Nephron progenitor cell (in vitro differentiated cells): ENCODE measurements at places on chromosomes 11 and 22.

DNA sequence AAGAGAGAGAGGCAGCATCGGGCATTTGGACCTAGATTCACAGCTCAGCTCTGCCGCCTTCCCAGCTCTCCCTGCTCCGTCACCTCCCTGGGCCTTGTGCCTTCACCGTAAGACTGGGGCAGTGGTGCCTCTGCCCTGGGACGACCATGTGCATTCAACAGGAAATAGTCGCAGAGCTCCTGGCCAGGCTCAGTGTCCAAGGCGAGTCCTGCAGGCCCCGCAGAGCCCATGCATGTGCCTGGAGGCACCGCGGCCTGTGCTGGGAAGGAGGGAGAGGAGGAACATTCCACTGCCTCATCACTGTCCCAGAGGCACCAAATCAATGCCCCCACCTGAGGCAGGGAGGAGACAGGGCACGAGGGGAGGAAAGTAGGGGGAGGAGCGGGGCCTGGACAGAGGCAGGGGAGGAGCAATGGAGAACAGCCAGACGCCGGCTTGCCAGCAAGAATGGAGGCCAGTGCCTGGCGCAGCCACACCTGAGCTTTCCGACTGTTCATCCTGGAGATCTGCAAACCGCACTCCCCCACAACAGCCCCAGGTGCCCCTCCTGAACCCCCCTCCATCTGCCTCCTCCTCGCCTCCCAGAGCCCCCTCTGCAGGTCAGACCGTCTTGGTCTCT, 74.4 kb upstream of the PRR5 start:
- DNase-seq = no peak

- no peak for DNase-seq
These were observed 2.0 kb downstream of the MB start for GRCh38 chr22:35615156-35615555.

- no peak for DNase-seq
These were observed 2.2 kb upstream of the SLC16A8 start for GRCh38 chr22:38086001-38086845.

DNA sequence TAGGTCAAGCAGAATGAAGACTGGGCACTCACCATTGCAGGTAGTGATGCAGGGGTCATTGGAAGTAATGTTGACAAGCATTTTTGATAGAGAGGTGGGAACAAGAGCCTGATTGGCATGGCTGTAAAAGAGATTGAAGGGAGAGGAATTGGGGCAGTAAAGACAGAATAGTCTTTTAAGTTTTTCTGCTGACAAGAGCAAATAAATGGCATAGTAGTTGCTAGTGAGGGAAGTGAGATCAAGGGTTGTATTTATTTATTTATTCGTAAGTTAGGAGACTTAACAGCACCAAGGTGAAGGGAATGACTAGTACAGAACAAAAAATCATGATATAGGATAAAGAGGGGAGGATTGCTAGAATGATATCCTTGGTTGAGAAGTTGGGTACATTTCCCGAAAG, 11.0 kb downstream of the SYT9 start:
- DNase-seq = no peak

DNA sequence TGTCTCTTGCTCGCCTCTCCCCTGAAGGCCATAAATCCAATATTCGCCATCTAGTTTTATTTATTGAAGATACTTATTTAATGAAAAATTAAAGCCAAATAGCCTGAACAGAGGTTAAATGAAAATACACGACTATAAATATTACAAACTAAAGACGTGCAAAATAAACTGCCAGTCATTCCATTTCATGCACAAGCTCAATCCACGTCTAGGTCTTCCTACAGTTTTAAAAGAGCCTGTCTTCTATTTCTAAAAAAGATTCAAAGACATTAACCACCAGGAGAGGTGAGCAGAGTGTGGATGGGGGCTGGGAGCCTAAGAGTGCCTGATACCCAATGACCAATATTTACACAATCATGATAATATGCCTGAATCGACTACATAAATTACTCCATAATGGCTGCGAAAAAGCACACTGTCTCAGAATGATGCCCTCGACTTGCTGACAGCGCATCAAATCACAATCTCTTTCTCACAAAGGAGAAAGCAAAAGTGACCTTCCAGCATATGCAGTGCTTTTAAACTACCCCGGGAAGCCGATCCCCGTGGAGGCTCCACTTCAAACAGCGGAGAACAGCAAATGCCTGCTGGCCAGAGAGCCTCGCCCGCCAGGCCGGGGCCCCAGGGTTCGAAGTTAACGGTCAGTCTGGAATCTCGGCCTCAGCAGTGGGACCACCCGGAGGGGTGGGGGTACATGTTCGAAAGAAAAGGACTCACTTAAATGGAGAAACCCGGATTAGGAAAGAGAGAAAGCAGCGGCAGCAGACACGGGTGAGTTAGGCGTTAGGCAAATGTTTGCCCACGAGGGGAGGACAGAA, 1.7 kb downstream of the FCHSD2 start:
- peak; percentile 49 for DNase-seq

GRCh38 chr22:50545522-50546325, at the start of gene KLHDC7B:
Gene KLHDC7B, plus strand, starts transcription at chr22:50545899. Its CDS starts 345 bp downstream, at chr22:50546244.
- no peak for DNase-seq

DNA sequence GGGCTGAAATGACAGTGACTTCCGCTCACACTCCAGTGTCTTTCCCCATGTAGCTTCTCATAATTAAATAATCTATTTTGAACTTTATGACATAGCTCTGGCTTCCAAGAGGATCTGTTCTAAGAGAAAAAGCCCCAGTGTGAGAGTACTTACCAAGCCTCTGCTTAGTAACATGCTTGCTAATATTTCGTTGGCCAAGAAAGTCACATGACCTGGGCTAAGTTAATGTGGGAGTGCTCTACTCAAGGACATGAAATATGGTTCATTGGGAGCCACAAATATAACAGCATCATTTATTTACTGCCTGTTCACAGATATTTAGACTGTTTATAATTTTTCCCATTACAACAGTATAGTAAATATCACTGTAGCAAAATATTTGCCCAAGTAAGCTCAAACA, 42.5 kb downstream of the CCDC73 start:
- DNase-seq = no peak

- DNase-seq = no peak
These were observed 687.2 kb downstream of the TBC1D22A start for GRCh38 chr22:47449508-47450270.

DNA sequence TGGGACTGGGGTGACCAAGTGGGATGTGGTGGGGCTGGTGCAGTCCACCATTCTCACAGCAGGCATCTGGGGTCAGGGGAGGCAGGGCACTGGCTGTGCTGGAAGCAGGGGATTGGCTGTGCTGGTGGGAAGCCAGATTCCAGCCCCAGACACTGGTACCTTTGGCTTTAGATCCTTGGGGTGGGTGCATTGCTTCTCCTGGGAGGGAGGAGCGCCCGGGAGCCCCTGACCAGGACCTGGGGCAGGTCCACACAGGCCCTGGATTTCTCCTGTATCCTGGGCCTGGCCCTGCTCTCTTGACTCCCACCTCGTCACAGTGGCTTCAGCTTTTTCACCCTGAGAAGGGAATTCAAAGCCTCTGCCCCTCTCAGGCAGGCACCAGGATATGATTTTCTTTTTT, 38.5 kb downstream of the ST3GAL4 start:
- no peak for DNase-seq

DNA sequence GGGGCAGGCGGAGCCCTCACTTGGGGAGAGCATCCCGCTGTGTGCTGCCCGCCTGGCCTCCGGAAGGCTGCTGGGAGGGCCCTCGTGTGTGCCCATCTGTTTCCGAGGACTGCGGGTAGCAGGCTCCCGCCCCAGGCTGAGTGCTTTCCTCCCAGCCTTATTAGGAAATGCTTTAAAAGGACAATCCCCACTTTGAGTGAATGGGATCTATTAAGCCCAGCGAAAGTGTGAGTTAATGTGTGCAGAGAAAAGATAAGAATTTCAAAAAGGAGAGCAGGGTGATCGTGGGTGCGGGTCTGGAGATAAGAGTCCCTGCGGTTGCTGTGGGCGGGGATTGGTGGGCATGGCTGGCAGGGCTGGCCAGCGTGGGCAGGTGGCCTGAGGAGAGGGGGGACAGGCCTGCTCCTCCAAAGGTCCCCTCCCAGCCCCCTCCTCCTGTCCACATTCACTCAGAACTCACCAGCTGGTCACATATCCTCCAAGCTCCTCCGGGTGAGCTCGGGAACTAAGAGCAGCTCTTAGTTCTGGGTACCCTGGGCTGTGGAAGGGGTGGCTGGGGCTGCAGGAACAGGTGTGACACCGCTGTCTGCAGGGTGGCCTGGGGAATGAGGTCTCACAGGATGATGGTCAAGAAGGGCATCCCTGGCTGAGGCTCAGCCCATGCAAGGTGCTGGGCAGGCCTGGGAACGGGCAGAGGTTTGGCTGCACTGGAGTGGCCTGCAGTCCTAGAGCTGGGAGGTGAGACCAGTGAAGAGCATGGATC, 1260.3 kb downstream of the BRD1 start:
- no peak for DNase-seq

DNA sequence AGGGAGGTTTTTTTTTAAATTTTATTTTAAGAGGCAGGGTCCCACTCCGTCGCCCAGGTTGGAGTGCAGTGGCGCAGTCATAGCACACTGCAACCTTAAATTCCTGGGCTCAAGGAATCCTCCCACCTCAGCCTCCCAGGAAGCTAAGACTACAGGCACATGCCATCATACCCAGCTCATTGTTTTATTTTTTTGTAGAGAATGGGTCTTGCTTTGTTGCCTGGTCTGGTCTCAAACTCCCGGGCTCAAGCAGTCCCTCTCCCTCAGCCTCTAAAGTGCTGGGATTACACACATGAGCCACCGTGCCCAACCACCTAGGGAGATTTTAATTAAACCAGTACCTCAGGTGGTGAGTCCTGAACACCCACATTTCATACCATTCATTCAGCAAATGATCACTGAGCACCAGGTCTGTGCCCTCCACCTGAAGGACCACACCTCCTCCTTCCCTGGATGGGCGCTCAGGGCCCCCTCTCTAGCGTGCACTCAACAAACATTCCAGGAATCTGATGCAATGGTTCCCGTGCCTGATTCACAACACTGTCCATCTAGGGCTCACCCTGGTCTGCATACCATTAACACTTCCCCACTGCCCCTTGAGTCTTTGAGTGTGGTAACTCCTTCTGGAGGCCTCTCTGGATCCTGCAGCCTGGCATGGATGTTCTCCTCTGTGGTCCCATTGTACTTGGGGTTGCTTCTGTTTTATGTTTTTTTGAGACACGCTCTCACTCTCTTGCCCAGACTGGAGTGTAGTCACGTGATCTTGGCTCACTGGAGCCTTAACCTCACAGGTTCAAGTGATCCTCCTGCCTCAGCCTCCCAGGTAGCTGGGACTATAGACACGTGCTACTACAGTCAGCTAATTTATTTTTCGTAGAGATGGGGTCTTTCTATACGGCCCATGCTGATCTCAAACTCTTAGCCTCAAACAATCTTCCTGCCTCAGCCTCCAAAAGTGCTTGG, 9.6 kb upstream of the MYH9 start:
- no peak for DNase-seq

DNA sequence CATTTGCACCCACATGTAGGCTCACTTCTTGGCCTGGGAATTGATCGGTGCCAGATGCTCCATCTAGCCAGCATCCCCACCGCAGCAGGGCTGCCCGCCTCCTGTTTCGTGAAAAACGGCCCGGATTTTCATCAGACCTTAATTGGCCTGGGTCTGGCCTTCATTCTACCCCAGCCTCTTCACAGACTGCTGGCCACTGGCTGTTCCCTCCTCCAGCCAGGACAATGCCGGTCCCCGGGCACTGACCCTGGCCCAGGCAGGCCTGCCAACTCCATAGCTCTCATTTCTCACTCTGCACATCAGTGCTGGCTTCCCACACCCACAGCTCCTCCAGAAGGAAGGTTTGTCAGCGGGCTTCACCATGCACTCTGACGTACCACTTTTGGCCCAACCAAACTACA, 27.9 kb downstream of the TIMP3 start:
- DNase-seq = no peak

- DNase-seq = no peak
These were observed 10.4 kb upstream of the MRPL17 start for GRCh38 chr11:6693342-6694228.

DNA sequence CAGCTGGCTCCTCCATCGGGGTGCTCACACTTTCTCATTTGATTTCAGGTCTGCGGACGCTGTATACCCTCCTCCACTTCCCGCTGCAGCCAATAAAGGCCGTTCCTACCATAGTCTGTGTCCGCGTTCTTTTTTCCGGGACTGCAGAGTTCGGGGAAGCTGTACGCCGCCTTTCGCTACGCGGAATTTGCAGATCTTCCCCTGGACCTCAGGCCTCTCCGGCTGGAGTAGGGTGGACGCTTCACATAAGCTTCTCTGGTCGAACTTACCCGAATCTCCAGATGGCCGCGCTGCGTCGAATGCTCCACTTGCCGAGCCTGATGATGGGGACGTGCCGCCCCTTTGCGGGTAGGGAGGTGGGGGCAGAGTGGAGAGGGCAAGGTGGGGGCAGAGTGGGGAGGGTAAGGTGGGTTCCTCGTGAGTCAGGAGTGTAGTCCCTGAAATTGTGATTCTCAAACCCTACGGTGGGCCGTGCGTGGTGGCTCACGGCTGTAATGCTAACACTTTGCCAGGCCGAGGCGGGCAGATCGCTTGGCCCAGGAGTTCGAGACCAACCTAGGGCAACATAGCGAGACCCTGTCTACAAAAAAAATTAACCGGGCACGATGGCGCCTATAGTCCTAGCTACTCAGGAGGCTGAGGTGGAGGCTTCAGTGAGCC, 617 bp downstream of the CSKMT start:
- DNase-seq = no peak

GRCh38 chr11:57506522-57506921, 9.0 kb downstream of the SLC43A1 start:
- no peak for DNase-seq

DNA sequence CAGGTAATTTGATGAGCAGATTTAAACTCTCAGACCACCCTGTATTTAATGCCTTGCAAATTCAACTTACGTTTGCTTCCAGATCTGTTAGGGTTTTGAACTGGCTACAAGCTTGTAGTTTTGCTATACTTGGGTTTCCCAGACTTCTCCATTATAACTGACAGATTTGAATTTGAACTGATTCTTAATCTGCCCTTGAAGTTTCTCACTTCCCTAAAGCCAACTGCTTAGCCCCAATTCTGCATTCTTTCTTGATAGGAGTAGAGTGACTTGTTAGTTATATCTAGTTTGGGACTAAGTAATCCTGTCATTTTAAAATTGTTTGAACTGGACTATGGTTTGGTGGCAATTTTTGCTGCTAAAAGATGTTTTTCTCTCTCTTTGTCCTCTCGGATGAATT, 9.7 kb downstream of the LAYN start:
- DNase-seq = no peak

DNA sequence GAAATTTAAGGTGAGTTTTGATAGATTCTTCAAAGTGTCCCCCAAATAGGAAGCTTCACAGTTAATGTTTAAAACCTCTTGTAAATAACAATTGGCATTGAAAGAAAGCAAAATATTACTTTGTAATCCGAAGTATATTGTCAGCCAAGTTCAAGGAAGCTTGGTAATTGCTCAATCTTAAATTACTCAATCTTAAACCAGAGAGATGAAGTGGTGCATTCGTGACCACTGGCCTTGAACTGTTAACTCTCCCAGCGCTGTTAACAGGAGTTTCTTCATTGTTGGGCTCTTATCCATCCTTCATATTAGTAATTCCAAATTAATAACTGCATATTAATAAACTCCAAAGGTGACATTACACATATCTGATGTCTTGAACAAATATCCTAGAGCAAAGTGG, 20.6 kb upstream of the FDX1 start:
- no peak for DNase-seq

- DNase-seq = no peak
These were observed 63.3 kb downstream of the ADAMTS15 start for GRCh38 chr11:130511765-130512164.
